ENCODE measurements at places on chromosomes 6 and 20. TPM values are rescaled to one million over a fixed set of nuclear protein-coding genes. Genes with fewer than 3 reads are reported as not detected.

PRRT1 gene
- total RNA-seq, result 0.63 TPM

MLIP gene
- not detected for total RNA-seq

PNPLA1 gene
- total RNA-seq, result 3.5 TPM

ARFGEF3 gene
- 0.09 TPM for total RNA-seq

BPIFB2 gene
- not detected for total RNA-seq

TSPO2 gene
- not detected for total RNA-seq

ZSCAN23 gene
- total RNA-seq, result 0.36 TPM

ISM1 gene
- total RNA-seq, result not detected

SLC22A7 gene
- total RNA-seq, result not detected

SOX18 gene
- total RNA-seq, result not detected

FNDC1 gene
- total RNA-seq, result not detected

ZNF217 gene
- 59.0 TPM for total RNA-seq

HDGFL1 gene
- not detected for total RNA-seq

TCF21 gene
- total RNA-seq, result not detected

- H3K4me1 ChIP-seq, result no peaks in the 10 kb centered on the region
- no peak for DNase-seq
- H3K36me3 ChIP-seq, result no peaks in the 10 kb centered on the region
- H3K27ac ChIP-seq, result no peak overlapping the region
Measured at GRCh38 chr6:114327074-114327473, 15.7 kb downstream of the HS3ST5 start.

GRCh38 chr6:36625158-36625919 lies 31.2 kb downstream of the SRSF3 start:
- DNase-seq, result no peak
- no peak overlapping the region for H3K27ac ChIP-seq
- H3K4me3 ChIP-seq, result no peak overlapping the region
- H3K36me3 ChIP-seq, result no peaks in the 10 kb centered on the region

- peaks cover 3% of the 10 kb centered on the region for H3K36me3 ChIP-seq
- no peaks in the 10 kb centered on the region for H3K4me1 ChIP-seq
- DNase-seq, result no peak
- H3K27me3 ChIP-seq, result no peaks in the 10 kb centered on the region
- no peak overlapping the region for H3K27ac ChIP-seq
Measured at GRCh38 chr6:158507174-158507573, 52.7 kb upstream of the TMEM181 start.

- no peak overlapping the region for H3K27ac ChIP-seq
- no peaks in the 10 kb centered on the region for H3K36me3 ChIP-seq
- H3K27me3 ChIP-seq, result no peaks in the 10 kb centered on the region
- H3K4me3 ChIP-seq, result no peak overlapping the region
Measured at GRCh38 chr6:20227350-20227749, 15.1 kb upstream of the MBOAT1 start.

DNA sequence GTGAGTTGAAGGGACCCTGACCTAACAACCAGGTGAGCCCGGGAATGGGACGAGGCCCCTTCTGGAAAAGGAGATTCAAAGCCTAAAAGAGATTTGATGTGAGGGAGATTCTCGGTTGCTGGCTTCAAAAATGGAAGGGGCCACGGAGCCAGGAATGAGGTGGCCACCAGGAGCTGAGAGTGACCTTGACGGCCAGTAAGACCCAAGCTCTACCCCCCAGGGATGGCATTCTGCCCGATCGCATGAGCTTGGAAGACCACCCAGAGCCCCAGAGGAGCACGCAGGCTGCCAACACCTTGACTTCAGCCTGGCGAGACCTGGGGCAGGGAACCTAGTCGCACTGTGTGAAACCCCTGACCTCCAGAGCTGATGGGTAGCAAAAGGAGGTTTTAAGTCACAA lies 163.9 kb downstream of the BMP7 start:
- H3K36me3 ChIP-seq, result no peaks in the 10 kb centered on the region
- DNase-seq, result no peak
- H3K4me3 ChIP-seq, result no peak overlapping the region
- no peak overlapping the region for H3K27ac ChIP-seq
- no peaks in the 10 kb centered on the region for H3K4me1 ChIP-seq
- H3K27me3 ChIP-seq, result no peaks in the 10 kb centered on the region

- DNase-seq, result peak; percentile 11
- H3K4me1 ChIP-seq, result no peaks in the 10 kb centered on the region
- no peaks in the 10 kb centered on the region for H3K27me3 ChIP-seq
- H3K4me3 ChIP-seq, result no peak overlapping the region
- no peak overlapping the region for H3K27ac ChIP-seq
Measured at GRCh38 chr20:61951695-61952533, 113.8 kb downstream of the TAF4 start.

- no peaks in the 10 kb centered on the region for H3K36me3 ChIP-seq
- H3K4me1 ChIP-seq, result peaks cover 14% of the 10 kb centered on the region
- H3K27ac ChIP-seq, result no peak overlapping the region
- H3K27me3 ChIP-seq, result peaks cover 28% of the 10 kb centered on the region
- DNase-seq, result no peak
Measured at GRCh38 chr6:3454273-3455010, 2.4 kb downstream of the SLC22A23 start.

DNA sequence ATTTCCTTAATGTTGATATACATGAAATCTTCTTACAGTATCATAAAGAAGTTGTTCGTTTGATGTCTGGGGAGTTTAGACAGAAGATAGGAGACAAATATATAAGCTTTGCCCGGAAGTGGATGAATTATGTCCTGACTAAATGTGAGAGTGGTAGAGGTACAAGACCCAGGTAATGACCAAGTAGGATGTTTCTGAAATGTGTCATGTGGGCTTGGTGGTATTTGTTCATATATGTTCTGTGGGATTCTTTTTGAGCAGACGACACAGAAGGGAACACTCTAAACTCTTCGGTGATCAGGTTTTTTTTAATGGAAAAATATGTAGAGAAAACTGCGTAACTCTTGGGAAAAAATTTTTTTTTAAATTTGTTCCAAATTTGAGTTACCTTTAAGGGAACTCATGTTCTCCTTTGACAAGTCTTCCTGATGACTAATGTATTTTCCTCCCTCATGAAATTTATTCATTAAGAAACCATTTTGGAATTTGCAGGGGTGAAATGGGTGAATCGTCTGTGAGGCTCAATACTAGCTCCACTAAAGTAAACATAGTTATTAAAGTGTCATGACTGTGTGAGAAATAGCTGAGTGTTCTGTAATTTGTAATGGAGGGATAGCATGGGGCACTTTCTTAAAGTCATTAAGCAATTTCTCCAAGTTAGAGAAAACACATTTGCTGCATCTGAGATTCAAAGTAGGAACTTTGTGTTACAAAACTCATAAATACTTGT lies 100.6 kb downstream of the MAP3K4 start:
- no peaks in the 10 kb centered on the region for H3K27me3 ChIP-seq
- no peak overlapping the region for H3K4me3 ChIP-seq
- DNase-seq, result no peak
- no peaks in the 10 kb centered on the region for H3K4me1 ChIP-seq
- H3K27ac ChIP-seq, result no peak overlapping the region

DNA sequence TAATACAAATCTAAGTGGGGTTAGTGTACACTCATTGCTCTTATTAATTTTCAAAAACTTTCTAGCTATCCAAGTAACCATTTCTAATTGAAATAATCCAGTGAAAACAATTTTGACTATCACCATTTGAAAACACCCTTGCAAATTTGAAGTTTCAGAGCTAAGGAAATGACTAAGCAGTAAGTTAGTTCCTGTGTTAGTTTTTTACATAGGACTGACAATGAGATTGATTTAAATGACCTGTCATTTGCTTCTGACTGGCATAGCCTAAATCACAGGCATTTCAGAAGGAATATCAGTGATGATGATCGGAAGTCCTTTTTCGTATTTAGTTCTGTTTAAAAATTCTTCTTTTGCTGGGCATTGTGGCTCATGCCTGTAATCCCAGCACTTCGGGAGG lies 27.0 kb downstream of the STK4 start:
- no peaks in the 10 kb centered on the region for H3K27me3 ChIP-seq
- peak; percentile 39 for DNase-seq
- no peak overlapping the region for H3K4me3 ChIP-seq
- H3K4me1 ChIP-seq, result peaks cover 25% of the 10 kb centered on the region

- H3K36me3 ChIP-seq, result no peaks in the 10 kb centered on the region
- no peaks in the 10 kb centered on the region for H3K4me1 ChIP-seq
- H3K4me3 ChIP-seq, result no peak overlapping the region
- H3K27ac ChIP-seq, result no peak overlapping the region
- DNase-seq, result no peak
- no peaks in the 10 kb centered on the region for H3K27me3 ChIP-seq
Measured at GRCh38 chr6:154143753-154144152, 104.7 kb downstream of the OPRM1 start.

- H3K27ac ChIP-seq, result no peak overlapping the region
- H3K27me3 ChIP-seq, result no peaks in the 10 kb centered on the region
- peaks cover 13% of the 10 kb centered on the region for H3K4me1 ChIP-seq
- no peak overlapping the region for H3K4me3 ChIP-seq
- DNase-seq, result no peak
Measured at GRCh38 chr6:52297433-52297832, 12.9 kb upstream of the MCM3 start.

DNA sequence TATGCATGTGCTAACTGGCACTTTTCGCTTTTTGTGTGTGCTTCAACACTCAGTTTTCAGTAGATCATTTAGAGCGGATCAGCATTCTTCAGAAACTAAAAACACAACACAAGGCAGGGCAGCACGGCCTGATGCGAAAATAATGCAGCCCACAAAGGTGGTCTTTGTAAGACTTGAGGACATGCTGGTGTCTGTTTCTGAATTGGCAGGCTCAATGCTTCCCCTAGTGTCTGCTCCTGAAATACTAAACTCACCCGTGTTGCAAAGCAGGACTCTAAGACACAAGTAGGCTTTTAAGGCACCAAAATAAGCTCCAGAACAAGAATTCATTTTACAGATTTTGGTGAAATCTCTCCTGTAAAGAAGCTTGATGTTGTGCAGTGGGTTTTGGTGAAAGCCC lies 676.5 kb downstream of the TENT5A start:
- H3K4me1 ChIP-seq, result no peaks in the 10 kb centered on the region
- H3K27me3 ChIP-seq, result no peaks in the 10 kb centered on the region

GRCh38 chr6:104928141-104928540 lies 28.8 kb upstream of the LIN28B start:
- H3K27me3 ChIP-seq, result no peaks in the 10 kb centered on the region
- no peaks in the 10 kb centered on the region for H3K36me3 ChIP-seq
- no peak overlapping the region for H3K27ac ChIP-seq
- no peak overlapping the region for H3K4me3 ChIP-seq
- H3K4me1 ChIP-seq, result no peaks in the 10 kb centered on the region

DNA sequence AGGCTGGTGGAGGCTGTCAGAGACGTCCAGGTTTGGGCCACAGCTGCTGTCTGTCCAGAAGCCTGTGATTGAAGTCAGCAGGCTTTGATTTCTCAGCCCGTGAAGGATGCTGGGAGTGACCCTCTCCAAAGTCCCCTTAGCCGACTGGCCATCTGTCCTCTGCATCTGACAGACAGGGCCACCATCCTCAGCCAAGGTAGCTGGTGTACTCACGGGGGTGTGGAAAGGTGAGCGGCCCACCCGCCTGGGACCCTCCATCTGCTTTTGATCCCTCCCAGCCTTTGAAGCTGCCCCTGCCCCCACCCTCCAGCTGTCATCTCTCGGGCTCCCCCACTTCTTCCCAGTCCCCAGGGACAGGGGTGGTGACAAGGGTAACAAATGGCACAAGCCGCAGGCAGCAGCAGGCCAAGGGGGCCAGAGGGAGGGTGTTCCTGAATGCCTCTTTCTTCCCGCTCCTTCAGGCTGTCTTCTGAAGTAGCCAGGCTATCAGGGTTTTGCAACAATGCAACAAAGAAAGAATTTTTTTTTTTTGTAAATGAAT lies 84.4 kb downstream of the EYA2 start:
- no peaks in the 10 kb centered on the region for H3K27me3 ChIP-seq
- H3K27ac ChIP-seq, result no peak overlapping the region
- H3K36me3 ChIP-seq, result no peaks in the 10 kb centered on the region
- H3K4me1 ChIP-seq, result no peaks in the 10 kb centered on the region
- no peak overlapping the region for H3K4me3 ChIP-seq
- no peak for DNase-seq

GRCh38 chr6:32941214-32941768 lies 463 bp upstream of the HLA-DMB start:
- peaks cover 75% of the 10 kb centered on the region for H3K4me1 ChIP-seq
- peak overlapping the region; percentile 74 for H3K4me3 ChIP-seq
- peak; percentile 55 for DNase-seq
- H3K27ac ChIP-seq, result peak overlapping the region; percentile 96
- H3K27me3 ChIP-seq, result no peaks in the 10 kb centered on the region

GRCh38 chr6:119197271-119197670 lies 118.8 kb upstream of the FAM184A start:
- H3K4me3 ChIP-seq, result no peak overlapping the region
- DNase-seq, result no peak
- H3K36me3 ChIP-seq, result peaks cover 22% of the 10 kb centered on the region
- H3K4me1 ChIP-seq, result no peaks in the 10 kb centered on the region
- H3K27ac ChIP-seq, result no peak overlapping the region
- H3K27me3 ChIP-seq, result no peaks in the 10 kb centered on the region

DNA sequence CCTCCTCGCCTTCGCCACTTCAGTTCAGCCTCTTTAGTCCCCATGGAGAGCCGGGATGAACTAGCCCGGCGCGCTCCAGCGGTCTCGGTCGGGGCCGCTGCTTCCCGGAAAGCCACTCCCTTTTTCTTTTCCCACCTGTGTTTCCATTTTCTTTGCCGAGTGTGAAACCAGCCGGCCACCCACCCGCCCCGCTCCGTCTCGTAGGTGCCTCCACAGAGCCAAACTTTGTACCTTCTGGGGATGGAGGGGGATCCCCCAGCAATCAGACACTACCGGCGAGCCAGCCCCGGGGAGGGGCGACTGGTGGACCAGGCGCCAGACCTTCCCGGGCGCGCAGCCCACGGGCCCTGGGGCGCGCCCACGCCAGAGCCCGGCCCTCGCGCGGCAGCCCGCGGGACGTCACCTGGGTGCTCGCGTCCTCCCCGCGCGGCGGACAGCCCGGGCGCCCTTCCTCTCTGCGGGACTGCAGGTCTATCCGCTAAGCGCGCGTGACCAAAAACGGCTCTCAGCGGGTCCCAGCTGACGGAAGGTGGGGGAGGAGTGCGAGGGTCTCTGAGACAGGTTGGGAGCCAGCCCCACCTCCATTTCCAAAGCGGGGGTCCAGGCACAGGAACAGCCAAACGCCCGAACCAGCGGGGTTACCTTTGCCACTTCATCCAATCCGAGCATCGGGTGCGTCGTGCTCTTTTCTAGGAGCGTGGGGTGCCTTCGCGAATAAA lies at the start of gene MCHR2:
Gene MCHR2, minus strand, starts transcription at position 691 of the 719 bp plus-strand sequence. CDS start 38,076 bp downstream, outside the sequence.
- H3K36me3 ChIP-seq, result no peaks in the 10 kb centered on the region
- H3K4me3 ChIP-seq, result no peak within 1 kb of the TSS
- DNase-seq, result no peak
- H3K27me3 ChIP-seq, result peaks cover 14% of the 10 kb centered on the region

DNA sequence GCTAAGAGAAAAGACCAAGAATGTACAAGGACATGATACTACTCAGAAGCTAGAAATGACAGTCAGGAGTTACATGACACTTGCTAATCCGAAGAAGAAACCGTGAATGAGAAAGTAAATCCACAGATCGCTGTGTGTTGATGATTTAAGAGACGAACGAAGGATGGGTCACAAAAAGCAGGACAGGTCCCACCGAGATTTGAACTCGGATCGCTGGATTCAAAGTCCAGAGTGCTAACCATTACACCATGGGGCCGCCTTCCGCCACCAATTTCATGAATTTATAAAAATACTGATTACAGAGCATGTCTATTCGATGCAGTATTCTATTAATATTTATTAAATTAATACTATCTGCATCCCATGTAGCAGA lies 54.0 kb upstream of the BTN3A2 start:
- no peaks in the 10 kb centered on the region for H3K36me3 ChIP-seq
- peaks cover 31% of the 10 kb centered on the region for H3K4me1 ChIP-seq
- H3K27ac ChIP-seq, result no peak overlapping the region
- H3K27me3 ChIP-seq, result no peaks in the 10 kb centered on the region
- DNase-seq, result no peak
- no peak overlapping the region for H3K4me3 ChIP-seq

- H3K36me3 ChIP-seq, result peaks cover 19% of the 10 kb centered on the region
- no peak overlapping the region for H3K27ac ChIP-seq
- H3K4me3 ChIP-seq, result no peak overlapping the region
- no peaks in the 10 kb centered on the region for H3K4me1 ChIP-seq
- H3K27me3 ChIP-seq, result no peaks in the 10 kb centered on the region
- DNase-seq, result no peak
Measured at GRCh38 chr20:35359335-35359950, 52.3 kb downstream of the UQCC1 start.
